ENCODE measurements at places on chromosomes 5 and 9.

DNA sequence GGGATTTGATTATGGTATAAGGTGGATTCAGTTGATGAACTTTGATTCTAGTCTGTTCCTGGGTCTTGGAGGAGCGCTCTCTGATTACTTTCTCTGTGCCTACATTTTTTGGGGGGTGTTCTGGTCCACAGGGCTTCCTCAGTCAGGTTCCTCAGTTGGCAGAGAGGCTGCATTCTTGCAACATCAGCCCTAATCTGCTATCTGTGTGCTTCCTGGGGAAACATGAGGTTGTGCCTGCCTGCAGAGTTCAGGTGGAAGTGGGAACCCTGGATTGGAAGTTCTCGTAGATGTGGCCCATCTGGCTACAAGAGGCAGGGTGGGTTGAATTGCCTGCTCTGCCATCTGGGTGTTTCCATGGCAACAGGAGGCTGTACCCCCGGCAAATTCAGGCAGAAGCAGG lies 24.5 kb downstream of the POLK start:
- DNase-seq = no peak

DNA sequence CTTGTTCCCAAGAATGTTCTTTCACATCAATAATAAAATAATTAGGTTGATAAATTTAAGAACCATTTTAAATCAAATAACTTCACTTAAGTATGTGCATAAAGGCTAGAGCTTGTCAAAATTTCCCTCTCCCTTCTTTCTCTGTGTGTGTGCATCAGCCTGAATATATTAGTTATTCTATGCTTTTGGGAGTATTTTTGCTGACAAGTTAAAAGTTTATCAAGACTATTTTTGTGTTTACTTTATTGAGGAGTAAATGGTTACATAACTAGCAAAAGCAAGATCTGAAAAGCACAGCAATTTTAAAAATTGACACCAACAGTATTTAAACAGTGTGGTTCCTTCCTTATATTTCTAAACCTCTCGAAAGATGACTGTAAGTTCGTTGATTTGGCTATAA lies 261.7 kb downstream of the ISL1 start:
- DNase-seq = no peak

DNA sequence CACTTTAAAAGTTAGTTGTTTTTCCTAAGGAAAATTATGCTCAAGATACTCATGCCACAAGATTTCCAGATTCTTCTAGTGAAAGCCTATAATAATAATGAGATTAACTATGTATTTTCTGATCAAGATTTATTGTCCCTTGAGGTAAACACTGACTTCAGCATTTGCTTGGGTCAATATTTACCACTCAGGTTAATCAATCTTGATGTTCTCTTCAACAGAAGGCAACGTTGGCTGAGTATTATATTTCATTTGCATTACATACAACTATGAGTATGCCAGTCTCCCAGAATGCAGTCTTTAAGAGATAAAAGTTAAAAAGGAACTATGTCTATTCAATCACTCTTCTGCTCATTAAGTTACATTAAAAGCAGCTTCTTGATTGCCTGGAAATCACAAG lies 115.6 kb downstream of the GPR21 start:
- DNase-seq = no peak

DNA sequence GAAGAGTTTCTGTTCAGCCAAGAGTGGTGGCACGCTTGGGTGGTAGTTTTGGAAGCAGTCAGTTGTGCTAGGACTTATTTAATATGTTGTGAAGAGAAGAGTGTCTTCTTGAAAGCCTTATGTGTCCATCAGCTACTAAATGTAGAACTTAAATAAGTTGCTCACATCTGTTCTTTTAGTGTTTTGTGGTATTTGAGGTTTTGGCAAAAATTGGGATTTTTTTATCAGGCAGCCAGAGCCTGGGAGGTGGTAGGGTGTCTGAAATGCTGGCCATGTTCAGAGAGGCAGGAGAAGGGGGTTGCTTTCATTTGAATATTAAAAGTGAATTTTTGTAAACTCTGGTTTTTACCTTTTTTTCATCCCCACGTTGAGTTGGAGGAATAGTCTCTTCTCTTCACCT lies 24.2 kb upstream of the ZBTB34 start:
- no peak for DNase-seq

DNA sequence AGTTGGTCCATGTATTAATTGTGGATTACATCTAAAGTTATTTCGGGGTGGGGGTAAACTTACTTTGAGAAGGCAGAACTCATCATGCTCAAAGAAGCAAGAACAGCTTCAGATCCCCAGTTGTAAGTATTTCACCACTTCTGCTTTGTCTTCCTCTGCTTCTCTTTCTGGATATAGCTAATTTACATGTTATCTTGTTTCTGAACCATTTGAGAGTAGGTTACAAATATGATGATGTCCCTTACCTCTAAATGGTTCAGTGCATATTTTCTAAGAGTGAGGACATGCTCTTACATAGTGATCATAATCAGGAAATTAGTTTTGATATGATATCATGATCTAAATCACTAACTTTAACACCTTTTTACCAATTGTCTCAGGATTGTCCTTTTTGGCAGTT lies 11.9 kb downstream of the TRIO start:
- no peak for DNase-seq

GRCh38 chr9:6106711-6107339 lies 91.4 kb upstream of the RANBP6 start:
- no peak for DNase-seq

- DNase-seq = no peak
These were observed 9.6 kb downstream of the NDFIP1 start for GRCh38 chr5:142118155-142118686.

GRCh38 chr9:107239474-107239873 lies 43.6 kb upstream of the RAD23B start:
- DNase-seq = no peak

GRCh38 chr5:141529002-141529401 lies 40.1 kb downstream of the PCDHGC5 start:
- DNase-seq = no peak

- DNase-seq = no peak
These were observed 109.8 kb downstream of the DENND1A start for GRCh38 chr9:123820139-123820538.

DNA sequence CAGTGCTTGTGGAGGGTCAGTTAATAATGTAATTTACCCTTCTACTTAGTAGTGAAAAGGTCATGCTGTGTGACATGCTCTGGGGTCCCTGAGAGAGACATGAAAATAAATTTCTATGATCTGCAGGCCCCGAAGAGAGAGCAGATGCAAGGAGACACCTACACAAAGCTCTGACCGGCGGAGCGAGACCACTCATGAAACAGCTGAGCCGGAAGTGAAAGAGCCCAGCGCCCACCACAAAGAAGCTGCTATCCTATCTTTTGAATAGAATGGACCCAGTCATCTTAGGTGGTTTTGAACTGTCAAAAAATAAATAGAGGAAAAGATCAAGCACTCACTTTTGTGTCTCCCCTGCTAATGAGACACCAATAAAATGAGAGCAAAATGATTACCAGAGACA lies 190.0 kb downstream of the MED10 start:
- DNase-seq = no peak

DNA sequence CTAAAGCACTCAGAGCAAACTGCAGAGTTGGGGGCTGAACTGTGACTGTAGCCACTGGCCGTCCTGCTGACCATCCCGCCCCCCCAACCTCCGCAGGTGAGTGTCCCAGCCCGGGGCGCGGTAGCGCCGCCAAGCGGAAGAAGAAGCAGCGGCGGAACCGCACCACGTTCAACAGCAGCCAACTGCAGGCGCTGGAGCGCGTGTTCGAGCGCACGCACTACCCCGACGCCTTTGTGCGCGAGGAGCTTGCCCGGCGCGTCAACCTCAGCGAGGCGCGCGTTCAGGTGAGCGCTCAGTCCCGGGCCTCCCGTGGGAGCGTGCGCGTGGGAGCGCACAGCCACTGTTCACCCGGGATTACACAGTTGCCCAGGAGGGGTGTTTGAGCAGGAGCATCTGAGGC lies 33.7 kb downstream of the PTGES start:
- no peak for DNase-seq

GRCh38 chr9:112520656-112521055 lies 34.0 kb downstream of the KIAA1958 start:
- DNase-seq = no peak

GRCh38 chr5:135735831-135736230 lies 98.6 kb upstream of the SLC25A48 start:
- DNase-seq = no peak

- DNase-seq = no peak
These were observed 93.4 kb downstream of the STRBP start for GRCh38 chr9:123174887-123175518.

DNA sequence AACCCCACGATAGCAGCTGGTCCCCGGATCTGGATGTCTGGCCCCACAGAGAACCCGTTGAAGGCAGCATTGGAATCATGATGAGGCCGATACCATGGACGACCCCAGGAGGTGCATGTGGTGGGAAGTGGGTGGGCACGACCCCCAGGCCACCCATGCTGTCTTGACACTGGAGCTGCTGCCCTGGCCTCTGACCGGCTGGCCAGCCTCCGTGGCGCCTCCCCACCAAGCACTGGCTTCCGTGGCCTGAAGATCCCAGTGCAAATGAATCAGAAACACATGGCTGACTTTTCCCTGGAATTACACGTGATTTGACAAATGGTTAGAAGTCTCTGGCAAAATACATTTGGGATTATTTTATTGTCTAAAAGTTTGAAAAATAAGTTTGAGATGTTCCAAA lies 259.0 kb upstream of the IRX1 start:
- no peak for DNase-seq

DNA sequence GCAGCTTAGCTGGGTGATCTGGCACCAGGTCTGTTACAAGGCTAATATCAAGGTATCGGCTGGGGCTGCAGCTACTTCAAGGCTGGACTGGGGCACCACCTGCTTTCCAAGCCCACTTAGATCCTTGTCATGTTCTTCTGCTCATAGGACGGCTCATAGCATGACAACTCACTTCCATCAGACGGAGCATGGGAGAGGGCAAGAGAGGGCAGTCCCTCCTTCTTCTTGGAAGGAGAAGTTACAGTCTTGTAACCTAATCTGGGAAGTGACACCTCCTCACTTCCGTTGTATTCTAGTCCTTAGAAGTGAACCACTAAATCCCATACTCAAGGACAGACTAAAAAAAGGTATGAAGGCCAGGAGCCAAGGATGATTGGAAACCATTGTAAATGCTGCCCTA lies 258.2 kb downstream of the MAST4 start:
- no peak for DNase-seq

DNA sequence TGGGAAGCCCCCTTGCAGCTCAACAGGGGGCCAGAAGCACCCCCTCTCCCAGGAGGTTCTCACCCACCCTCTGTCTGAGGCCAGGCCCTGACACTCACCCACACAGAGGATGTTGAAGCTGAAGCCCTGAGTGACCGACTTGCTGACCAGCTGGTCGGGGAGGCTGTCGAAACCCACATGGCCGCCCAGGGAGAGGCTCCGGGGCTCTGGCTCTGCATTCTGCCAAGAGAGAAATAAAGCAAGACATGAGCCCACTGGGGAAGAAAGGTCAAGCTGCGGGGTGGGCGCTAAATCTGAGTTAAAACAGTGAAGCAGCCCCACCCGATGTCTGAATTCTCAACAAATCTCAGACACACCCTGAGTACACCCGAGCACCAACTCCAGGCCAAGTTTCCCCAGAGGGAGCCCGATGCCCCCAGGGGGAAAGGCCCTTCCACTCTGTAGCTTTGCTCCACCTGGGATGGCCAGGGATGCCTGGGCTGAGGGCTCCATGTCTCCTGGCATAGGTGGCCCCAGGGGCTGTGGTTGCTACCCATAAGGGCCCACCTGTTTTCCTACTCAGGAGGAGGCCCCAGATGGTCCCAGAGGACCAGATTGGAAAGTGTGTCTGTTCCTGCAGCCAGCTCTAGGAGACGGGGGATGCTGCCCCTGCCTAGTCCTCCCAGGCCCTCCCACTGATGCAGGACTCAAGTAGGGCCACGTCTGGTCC lies 11.6 kb downstream of the SEPTIN8 start:
- DNase-seq = no peak

- no peak for DNase-seq
These were observed 780.8 kb upstream of the ARRDC3 start for GRCh38 chr5:92163906-92164305.

GRCh38 chr5:174294891-174295620 lies 249.6 kb downstream of the NSG2 start:
- DNase-seq = no peak

DNA sequence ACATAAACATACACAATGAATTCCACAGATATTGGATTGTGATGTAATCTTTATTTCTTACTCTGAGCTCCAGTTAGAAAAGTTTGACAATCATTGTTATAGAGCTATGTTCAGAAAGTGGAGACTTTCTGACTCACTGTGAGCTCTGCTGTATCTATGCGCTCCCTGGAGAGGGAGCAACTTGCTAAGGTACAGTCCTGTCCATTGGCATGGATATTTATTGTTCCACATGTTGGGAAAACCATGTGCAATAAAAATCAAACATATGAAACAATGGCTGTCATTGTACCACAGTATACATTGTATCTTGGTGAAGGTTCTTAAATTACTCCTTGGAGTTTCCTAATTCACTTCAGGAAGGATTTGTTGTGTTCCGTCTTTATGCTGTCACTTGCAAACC lies 26.8 kb downstream of the NMRK1 start:
- DNase-seq = no peak

DNA sequence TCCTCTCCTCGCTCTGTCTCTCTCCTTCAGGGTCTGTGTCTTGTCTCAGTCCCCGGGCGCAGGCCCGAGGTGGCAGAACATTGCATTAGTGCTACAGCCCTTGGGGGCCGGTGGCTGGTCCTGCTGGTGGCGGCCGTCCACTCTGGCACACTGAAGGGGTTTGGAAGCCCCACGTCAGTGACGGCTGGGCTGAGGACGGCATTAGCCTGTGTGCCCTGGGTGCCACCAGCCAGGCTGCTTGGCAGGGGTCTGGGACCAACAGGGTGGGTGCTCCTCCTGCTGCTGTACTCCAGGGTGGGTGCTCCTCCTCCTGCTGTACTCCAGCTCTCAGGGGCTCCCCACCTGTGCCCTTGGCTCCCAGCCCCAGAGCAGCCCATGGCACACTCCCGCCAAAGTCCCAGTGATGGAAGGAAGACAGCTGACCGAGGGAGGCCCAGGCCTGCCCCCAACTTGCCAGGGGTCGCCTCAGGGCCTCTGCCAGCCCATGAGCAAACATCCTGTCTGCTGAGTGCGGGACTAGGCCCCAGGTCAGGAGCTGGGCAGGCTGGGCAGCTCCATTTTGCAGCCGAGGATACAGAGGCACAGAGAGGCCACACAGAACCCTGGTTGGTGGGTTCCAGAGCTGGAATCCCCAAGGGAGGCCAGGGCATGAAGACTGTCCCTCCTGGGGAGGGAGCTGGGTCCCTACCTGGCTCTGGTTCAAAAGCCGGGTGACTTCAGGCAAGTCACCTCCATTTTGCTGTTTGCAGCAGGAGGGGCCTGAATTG lies 27.3 kb downstream of the SARDH start:
- DNase-seq = no peak

GRCh38 chr5:35884191-35884769 lies 27.6 kb downstream of the IL7R start:
- DNase-seq = no peak

GRCh38 chr9:110255034-110255462 lies 1.3 kb downstream of the TXN start:
- no peak for DNase-seq

Measured in stimulated activated CD8-positive, alpha-beta memory T cell treated with anti-CD3 and anti-CD28 coated beads, Interleukin-4, amount 100 ng/mL, for 1 hour (primary cell).